Activated effector memory CD4-positive, alpha-beta T cell treated with anti-CD3 and anti-CD28 coated beads, Interleukin-2, amount 50 U/mL, for 16 hours (primary cell): ENCODE measurements at places on chromosomes 4 and X.
A peak's percentile ranks its signal among the peaks of the same experiment; 100 is the strongest.

DNA sequence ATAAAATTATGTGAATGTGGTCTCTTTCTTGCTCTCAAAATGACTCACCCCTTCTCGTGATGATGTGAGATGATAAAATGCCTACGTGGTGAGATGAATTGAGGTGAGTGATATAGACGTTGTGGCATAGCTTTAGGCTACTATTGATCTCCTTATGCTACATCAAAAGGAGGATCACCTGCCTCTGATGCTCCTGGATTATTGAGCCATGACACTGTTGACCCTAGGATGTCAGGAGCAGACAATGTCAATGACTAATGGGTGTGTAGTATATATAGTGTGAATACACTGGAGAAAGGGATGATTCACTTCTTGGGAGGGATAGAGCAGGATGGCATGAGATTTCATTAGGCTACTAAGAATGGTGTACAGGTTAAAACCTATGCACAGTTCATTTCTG lies 210.7 kb upstream of the PRPS2 start:
- no peak for DNase-seq

GRCh38 chr4:11487139-11487538 lies 58.4 kb upstream of the HS3ST1 start:
- no peak for DNase-seq

GRCh38 chr4:2441393-2442174 lies 22.8 kb downstream of the CFAP99 start:
- DNase-seq, result peak; percentile 89

DNA sequence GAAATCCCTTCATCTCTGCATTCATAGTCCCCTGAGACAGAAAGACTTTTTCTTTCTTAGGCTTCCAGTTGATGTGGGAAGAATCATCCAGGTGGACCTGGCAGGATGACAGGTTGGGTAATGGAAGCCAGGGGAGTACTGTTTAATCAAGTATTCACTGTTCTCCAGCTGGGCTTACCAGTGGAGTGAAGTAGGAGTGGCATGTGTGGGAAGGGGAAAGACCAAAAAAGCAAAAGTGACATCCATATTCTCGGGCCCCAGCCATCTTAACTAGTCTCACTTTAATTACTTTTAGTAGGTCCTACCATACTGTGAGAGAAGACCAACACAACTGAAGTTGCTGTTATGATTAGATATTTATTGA lies 18.5 kb downstream of the VSIG4 start:
- no peak for DNase-seq

GRCh38 chrX:46737462-46737861 lies 21.5 kb downstream of the SLC9A7 start:
- no peak for DNase-seq

- no peak for DNase-seq
Measured at GRCh38 chr4:142156256-142156655, 519.9 kb downstream of the IL15 start.

GRCh38 chr4:184427687-184428086 lies 46.7 kb downstream of the IRF2 start:
- DNase-seq, result no peak

DNA sequence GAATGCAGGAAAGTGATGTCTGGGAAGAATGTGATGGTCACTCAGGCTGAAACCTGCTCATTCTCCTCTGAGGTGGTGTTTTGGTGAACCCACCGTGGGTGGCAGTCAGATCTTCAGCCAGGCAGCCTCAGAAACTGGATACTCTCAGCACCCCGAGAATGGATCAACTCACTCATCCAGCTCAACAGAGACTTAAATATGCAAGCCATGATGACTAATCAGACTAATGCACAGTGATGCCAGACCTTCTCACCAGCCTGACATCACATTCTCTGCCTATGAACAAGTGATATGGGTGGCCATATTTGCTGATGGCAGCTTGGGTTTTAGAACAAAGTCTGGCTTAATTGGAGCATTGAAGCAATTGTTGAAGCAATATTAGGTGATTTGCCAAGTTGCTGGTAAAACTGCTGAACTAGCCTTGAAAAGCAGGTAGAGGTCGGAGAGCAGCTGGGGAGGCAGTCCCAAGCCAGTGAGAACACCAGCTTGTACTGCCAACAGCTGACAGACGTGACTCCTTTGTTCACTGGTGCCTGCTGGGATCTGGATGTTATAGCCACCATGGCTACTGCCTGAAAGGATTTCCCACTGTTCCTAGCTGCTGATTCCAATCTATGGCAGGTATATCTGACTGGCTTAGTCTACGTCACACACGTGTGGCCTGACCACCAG lies 608.1 kb downstream of the MID1IP1 start:
- DNase-seq, result no peak

DNA sequence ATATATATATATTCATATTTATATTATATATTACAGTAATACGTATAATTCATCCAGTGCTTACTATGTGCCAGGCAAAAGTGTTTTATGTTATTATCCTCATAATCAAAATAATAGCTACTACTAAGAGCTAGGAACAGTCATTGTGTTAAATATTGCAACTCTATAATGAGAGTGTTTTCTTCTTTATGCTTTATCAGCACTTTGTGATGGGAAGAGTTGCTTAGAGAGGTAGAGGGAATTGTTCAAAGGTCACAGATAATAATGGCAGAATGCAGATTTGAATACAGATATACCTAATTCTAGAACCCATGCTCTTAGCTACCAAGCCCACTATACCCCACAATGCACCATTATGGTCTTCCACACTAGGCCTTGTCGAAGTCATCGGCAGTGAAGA lies 318.8 kb upstream of the PPARGC1A start:
- no peak for DNase-seq

- DNase-seq, result no peak
Measured at GRCh38 chr4:152021788-152022438, 261.1 kb upstream of the GATB start.

DNA sequence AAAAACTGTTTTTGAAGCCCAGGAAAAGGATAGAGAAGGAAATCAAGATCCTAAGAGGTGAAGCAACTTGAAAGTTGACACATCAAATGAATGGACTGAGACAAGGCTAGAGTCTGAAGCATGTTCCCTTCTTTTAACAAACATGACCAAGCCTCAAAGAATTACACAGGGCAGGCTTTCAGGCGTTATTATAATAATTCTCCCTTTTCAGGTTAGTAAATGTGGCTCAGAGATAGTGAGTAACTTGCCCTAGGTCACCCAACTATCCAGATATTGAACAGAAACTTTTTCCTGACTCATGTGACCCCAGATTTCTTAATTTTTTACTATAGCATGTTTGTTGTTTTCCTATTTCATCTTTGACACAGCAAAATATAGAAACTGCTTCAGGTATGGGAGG lies 91.7 kb downstream of the PPP1R2C start:
- no peak for DNase-seq

- DNase-seq, result no peak
Measured at GRCh38 chrX:87687703-87688102, 170.1 kb downstream of the KLHL4 start.

DNA sequence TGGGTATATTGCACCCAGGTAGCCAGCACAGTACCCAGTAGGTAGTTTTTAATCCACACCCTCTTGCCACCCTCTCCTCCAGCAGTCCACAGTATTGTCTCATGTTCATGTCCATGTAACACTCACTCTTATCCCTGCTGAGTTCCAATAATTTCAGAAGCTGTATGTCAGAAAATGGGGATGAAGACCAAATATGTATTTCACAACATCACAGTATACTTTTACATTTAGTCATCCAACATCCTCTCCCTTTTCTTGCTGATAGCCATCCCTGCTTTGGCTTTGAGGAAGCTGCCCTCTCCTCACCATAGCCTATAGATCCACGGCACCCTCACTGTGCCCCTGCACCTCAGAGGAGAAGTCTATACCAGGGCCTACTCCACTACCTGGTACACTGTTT lies 126.0 kb upstream of the LDB2 start:
- DNase-seq, result no peak

DNA sequence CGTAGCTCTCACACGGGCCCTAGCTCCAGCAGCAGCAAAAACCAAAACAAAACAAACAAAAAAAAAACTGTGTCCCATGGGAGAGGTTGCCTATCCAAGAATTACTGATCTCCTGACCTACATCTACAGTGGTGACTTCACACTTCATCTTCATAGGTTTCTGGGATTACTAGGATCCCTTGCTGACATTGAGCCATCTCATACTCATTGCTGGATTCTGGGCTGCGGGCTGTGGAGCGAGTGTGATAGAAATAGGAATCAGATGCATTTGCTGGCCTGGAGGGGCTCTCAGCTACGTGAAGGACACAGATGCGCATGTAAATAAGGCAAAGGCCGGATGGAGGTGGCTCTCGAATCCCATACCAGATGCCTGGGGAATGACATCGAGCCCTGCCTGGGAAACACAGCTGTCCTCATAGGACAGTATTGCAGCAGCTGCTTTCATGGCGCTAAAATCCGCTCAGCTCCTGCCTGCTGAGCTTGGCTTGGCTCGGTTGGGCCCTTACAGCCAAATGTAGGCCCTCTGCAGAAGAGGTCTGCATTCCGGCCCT lies 41.7 kb downstream of the CNGA2 start:
- DNase-seq, result no peak

GRCh38 chr4:75876218-75876617 lies 26.0 kb downstream of the PPEF2 start:
- no peak for DNase-seq

GRCh38 chr4:85805891-85806290 lies 330.9 kb downstream of the ARHGAP24 start:
- no peak for DNase-seq

DNA sequence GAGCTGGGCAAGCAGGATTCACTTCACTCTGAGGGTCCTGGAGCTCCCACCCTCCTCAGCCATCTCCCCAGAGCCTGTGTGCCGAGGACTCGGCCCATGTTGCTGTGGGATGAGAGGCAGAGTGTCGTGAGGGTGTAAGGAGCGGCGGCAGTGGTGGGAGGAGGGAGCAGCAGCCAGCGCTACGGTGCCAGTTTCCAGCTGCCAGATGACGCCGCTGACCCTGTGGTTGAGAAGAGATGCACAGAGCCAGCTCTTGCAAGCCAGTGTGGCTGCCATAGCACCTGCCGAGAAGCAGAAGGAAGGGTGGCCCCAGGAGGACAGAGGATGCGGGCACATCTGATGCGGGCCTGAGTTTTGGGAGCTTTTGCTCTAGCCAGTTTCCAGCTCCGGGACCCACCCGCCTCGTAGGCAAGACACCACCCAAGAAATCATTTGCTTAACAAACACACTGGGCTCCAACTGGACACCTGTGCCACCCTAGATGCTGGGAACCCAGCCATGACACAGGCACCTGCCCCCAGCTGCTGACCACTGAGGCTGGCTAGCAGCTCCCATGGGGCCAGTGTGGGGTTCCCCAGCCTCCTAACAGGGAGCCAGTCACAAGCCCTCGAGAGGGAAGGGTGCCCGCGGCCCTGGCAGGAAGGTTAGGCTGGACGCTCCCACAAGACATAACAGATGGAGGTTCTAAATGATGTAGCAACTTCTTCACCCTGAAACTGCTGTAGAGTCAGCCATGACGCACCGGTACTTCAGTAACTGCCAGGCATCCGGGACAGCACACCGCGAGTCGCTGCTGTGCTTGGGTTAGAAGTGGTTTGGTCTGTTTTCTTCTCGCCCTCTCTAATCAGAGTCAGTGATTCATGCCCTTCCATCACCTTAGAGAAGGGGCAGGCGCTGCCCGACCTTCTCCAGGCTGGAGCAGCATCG lies 8.9 kb downstream of the MSANTD1 start:
- DNase-seq, result peak; percentile 50

- DNase-seq, result no peak
Measured at GRCh38 chr4:155593793-155594192, 72.9 kb upstream of the GUCY1A1 start.

DNA sequence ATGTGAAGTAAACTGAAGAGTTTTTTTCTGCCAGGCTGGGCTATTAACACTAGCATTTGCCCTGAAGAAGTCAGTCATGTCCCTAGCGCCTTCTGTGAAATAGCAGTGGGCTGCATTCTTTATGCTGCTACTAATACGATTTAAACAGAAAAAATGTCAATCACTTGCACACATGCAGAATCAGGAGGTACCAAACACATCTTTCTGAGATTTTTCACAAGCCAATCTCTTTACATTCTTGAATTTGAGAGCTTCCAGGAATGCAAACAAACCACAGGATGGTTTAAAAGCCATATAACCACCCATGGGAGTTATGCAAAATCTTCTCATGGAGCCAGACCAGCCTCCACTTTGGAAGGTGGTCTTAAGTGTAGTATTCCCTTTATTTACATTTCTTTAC lies 220.1 kb downstream of the IQCM start:
- no peak for DNase-seq

DNA sequence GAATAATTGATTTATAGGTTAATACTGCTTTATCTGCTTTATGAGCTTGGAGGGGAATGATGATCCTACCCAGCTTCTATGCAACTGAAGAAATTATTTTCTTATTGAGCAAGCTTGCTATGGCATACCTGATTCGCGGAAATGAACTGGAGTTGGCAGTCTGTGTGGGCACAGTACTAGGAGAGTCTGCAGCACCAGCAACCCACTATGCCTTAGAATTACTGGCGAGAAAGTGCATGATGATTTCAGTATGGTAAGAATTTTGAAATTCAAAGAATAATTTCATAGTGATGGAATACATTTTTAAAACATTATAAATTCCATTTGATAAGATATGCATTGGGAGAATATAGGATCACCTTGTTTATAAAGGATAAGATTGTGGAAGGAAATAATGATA lies 32.3 kb downstream of the SPATA4 start:
- DNase-seq, result no peak

DNA sequence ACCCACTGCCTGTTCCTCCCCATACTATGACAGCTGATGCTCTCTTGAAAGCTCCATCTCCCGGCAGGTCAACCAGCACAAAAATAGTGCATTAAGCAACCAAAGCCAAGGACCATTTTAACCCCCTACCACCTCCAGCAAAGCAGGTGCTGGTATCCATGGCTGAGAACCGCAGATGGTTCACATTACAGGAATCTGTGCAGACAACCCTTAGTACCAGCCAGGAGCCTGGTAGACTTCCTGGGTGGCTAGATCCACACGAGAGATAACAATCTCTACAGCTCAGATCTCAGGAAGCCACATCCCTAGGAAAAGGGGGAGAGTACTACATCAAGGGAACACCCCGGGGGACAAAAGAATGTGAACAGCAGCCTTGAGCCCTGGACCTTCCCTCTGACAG lies 248.0 kb downstream of the FGF13 start:
- no peak for DNase-seq

DNA sequence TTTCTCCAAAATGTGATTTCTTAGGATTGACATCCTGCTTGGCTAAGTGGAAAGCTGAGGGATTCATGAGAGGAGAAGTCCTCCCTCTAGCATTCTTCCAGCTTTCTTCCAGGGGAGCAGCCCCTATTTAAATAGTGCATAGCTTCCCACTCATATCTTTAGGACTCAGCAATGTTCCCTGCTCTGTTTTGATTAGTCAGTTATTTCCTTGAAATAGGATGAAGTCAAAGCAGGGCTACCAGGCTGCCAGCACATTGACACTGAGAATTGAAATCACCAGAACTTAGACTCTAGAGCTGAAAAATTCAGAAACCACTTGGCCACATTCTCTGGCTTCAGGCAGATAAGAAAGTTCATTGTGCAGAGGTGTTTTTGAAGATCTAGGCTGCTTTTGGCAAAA lies 74.7 kb upstream of the SMAD1 start:
- DNase-seq, result no peak

GRCh38 chrX:66004928-66005829 lies 34.7 kb downstream of the VSIG4 start:
- no peak for DNase-seq

- DNase-seq, result no peak
Measured at GRCh38 chrX:69094977-69095669, 70.1 kb downstream of the PJA1 start.
